ENCODE measurements at places on chromosomes 12 and 14.

- no peak for DNase-seq
Measured at GRCh38 chr12:75739912-75740311, 228.5 kb upstream of the KRR1 start.

DNA sequence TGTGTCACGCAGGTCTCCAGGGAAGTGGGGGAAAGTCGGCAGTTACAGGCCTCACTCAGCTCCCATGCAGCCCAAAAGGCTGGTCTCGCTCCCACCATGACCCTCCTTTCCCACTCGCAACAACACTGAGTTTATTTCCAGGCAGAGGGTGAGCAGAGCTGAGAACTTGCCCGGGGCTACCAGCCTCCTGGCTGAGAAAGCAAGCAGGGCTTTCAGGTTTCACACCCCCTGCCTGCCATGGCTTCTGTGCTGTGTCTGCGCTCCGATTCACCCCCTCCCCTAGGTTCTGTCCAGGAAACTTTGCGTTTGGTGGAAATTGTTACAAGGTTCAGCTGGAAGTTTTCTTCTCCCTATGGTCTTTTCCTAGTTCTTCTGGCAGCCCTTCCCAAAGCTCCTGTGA lies 17.1 kb downstream of the OR10G2 start:
- no peak for DNase-seq

- no peak for DNase-seq
Measured at GRCh38 chr12:118064608-118065007, 3.6 kb upstream of the WSB2 start.

GRCh38 chr14:37257501-37258070 lies 59.8 kb downstream of the MIPOL1 start:
- no peak for DNase-seq

- no peak for DNase-seq
Measured at GRCh38 chr14:20988717-20989470, 886 bp upstream of the METTL17 start.

DNA sequence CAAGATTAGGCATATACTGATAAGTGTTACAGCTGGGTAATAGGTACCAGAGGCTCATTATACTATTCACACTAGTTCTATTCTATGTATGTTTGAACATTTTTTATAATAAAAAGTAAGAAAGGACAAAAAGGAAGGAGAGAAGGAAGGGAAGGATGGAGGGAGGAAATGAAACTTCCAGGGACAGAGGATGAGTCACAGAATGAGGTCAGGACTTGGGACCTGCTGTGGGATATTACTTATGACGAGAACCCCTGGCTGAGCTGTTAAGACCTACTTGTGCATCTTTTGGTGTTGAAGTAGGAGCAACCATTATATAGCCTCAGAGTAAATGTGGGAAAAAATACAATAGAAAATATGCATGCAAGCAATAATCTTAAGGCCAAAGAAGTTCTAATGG lies 16.7 kb upstream of the TMEM260 start:
- DNase-seq: no peak

Data from activated CD4-positive, alpha-beta T cell treated with anti-CD3 and anti-CD28 coated beads, Interleukin-2, amount 50 U/mL, for 4 hours (primary cell).